ENCODE measurements at places on chromosomes 1 and 21. TPM values are rescaled to one million over a fixed set of nuclear protein-coding genes. Genes with fewer than 3 reads are reported as not detected.

Gene OR6K3
- not detected for total RNA-seq

Gene TSACC
- not detected for total RNA-seq

Gene STPG1
- total RNA-seq: 13.0 TPM

Gene ARMH1
- 1.5 TPM for total RNA-seq

Gene CLDN17
- not detected for total RNA-seq

Gene EDARADD
- total RNA-seq: 17.8 TPM

Gene FHAD1
- not detected for total RNA-seq

Gene NIPAL3
- 51.3 TPM for total RNA-seq

Gene SPRR2B
- not detected for total RNA-seq

Gene C1orf116
- total RNA-seq: 129 TPM

Gene FCRL2
- not detected for total RNA-seq

Gene UBE2U
- not detected for total RNA-seq

Gene TRPM2
- 6.2 TPM for total RNA-seq

Gene NPPB
- total RNA-seq: 0.17 TPM

Gene ANKRD34A
- total RNA-seq: 1.3 TPM

Gene FCRL5
- not detected for total RNA-seq

Gene YBX1
- total RNA-seq: 442 TPM

Gene CD1B
- total RNA-seq: not detected

Gene THBS3
- 14.8 TPM for total RNA-seq

Gene PTAFR
- 1.8 TPM for total RNA-seq

Gene HTR6
- not detected for total RNA-seq

Gene ADAMTS5
- not detected for total RNA-seq

Gene OR10Z1
- not detected for total RNA-seq

Gene KLHDC9
- total RNA-seq: 2.4 TPM

Gene TIE1
- total RNA-seq: not detected

Gene SYPL2
- total RNA-seq: not detected

Gene HMGCS2
- not detected for total RNA-seq

Gene LCE2B
- not detected for total RNA-seq

Gene UCK2
- 85.6 TPM for total RNA-seq

All from mammary epithelial cell (primary cell).